ENCODE measurements at places on chromosomes 4 and X. TPM values are rescaled to one million over a fixed set of nuclear protein-coding genes. Genes with fewer than 3 reads are reported as not detected.

Gene KCNE5
- 1.3 TPM for total RNA-seq

Gene DMP1
- total RNA-seq = not detected

Gene USP17L19
- total RNA-seq = not detected

Gene GPR173
- 6.3 TPM for total RNA-seq

Gene HTR2C
- 1.7 TPM for total RNA-seq

Gene CYSLTR1
- total RNA-seq = not detected

DNA sequence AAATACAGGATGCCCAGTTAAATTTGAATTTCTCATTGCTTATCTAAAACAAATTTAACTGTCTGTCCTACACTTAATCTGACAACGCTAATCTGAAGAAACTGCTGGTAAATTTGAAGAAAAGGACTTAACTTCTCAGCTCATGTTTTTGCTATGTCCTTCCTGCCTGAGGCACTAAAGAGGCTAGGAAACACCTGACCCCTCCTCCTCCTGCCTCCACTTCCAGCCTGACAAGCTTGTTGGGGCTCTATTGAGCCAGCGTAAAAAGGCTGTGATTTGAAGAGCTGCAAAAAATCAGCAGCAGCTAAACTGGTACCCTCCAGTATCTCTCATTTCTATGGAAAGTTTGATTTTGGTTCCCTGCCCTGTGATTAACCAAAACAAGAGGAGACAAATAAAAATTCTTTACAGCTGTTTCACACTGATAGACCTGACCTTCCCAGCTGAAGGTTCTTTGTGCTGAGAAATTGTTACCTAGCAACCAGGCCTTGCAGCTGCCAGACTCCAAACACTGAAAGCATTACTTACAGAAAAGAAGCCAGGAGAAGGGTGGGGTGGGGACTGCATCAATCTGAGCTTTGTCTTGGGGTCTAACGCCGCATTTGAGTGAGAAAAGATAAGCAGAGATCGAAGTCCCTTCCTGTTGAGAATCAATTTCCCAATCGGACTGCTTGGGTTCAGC, 35.0 kb downstream of the DCX start:
- peak; percentile 76 for DNase-seq

DNA sequence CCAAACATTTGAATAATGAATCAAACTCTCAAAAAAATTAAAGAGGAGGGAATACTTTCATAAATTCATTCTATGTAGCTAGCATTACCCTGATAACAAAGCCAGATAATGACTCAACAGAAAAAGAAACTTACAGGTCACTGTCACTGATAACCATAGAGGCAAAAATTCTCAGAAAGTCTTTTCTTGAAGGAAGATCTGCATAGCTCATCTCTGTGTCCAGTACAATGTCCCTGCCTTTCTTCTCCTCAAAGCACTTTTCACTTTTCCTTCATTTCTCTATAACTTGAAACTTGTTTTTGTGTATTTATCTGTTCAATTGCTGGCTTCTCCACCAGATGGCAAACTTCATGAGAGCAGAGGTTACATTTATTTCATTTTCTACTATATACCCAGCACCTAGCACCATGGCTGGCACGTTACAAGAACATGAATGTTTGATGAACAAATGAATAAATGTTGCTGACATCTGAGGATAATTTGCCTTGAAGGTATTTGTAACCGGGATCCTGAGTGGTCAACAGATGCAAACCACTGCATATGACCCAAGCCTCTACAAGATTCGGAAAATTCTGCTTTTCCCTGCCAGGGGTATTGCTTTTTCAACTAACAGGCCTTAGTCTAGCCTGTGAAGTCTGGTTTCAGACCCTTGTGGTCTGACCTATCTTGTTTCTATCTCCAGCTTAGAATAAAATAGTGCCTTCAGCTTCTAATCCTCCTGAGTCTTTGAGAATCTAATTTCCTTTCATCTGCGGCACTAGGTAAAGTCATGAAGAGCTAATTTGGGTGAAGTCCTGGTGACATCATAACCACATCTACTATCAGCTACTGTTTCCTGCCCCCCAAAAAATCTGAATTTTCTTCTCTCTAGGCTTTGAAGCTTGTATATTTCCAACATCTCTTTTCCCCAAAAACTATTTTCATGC, 52.5 kb upstream of the ANTXR2 start:
- no peak for DNase-seq

DNA sequence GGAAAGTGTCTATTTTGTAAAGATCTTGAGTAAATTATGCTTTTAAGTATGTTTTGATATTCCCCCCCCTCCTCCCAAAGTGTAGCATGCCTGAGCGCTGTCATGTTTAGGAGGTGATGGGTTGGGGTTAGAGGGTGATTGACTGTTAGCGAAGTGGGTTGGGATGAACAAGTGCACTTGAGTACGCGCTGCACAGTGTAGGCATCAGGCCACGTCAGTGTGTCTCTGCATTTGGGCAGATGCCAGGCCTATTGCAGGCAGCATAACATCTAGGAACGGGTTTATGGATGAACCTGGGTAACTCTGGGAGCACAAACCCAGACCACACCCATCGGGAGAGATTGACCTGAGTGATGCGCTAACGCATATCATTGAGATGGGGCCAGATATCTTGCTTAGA, 111.2 kb downstream of the TBL1X start:
- no peak for DNase-seq

- no peak for DNase-seq
Measured at GRCh38 chr4:7766086-7766485, 173.6 kb downstream of the AFAP1 start.

- peak; percentile 6 for DNase-seq
Measured at GRCh38 chr4:86950831-86951525, 16.2 kb downstream of the AFF1 start.

DNA sequence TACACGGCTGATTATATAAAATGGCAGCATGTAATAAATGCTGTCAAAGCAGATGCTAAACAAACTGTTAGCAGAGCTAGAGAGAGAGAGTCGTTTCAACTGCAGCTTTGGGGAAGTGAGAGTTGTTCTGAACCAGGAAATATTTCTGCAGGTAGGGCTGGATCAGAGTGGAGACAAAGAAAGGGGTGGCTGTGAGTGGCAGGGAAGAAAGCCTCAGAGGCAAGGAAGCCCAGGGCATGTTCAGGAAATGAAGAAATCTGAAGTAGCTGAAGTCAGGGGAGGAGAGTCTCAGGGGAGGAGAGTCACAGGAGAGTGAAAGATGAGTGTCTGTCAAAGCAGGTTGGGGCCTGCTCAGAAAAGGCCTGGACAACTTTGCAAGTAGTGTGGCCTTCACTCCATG, 48.4 kb upstream of the RPS6KA3 start:
- no peak for DNase-seq

DNA sequence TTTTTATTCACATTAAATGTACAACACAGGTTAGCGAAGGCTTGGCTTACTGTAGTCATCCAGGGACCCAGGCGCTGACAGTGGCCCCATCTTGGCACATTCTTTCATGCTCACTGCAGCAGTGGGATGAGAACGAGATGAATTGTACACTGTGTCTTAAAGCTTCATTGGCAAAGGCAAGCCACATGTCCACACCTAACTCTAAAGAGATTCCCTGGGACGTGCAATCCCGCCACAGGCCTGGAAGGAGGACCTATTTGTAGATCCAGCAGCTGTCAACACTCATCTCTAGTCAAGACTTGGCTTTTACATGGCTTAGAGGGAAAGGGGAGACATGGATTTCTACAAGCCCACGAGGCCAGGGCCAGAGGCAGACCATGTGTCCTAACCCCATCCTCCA, 16.1 kb upstream of the CXCR3 start:
- no peak for DNase-seq

- peak; percentile 58 for DNase-seq
Measured at GRCh38 chr4:95547715-95548471, 880 bp downstream of the UNC5C start.

DNA sequence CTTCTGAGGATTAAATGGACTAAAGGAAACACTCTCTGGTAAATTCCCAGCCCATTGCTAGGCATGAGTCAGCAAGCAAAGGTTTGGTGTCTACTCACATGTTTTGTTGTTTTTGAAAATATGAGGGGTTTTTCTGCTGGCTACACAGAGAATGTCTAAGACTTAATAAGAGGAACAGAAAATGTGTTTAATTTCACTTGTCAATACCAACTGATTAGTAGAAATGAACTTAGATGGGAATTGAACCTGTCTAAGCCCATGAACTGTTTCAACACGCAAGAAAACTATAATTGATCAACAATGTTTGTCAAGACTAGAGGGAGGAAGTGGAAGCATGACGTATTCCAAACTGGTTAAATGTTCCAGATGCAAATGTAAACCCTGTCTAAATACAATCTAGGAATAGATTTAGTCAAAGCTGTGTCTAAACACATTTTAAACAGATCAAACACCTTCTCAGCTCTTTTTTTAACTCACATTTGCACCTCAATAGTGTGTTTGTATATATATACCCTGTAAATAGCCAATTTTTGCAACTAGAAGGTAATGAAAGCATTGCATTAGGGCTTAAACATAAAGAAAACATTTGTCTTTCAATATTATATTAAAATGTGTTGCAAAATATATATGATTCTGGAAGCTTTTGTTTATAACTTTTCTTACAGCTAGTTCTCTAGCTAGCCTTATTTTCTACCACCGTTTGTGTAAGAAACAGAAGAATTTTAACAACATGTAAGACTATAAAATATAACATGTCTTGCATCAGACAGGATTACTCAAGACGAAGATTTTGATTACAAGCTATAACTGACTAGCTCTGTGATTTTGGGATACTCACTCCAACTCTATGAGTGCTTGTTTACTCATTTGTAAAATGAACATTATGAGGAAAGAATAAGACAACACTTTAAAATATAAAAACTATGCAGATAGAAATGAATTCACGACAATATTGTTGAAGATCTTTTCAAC, 607.8 kb downstream of the FSTL5 start:
- no peak for DNase-seq

DNA sequence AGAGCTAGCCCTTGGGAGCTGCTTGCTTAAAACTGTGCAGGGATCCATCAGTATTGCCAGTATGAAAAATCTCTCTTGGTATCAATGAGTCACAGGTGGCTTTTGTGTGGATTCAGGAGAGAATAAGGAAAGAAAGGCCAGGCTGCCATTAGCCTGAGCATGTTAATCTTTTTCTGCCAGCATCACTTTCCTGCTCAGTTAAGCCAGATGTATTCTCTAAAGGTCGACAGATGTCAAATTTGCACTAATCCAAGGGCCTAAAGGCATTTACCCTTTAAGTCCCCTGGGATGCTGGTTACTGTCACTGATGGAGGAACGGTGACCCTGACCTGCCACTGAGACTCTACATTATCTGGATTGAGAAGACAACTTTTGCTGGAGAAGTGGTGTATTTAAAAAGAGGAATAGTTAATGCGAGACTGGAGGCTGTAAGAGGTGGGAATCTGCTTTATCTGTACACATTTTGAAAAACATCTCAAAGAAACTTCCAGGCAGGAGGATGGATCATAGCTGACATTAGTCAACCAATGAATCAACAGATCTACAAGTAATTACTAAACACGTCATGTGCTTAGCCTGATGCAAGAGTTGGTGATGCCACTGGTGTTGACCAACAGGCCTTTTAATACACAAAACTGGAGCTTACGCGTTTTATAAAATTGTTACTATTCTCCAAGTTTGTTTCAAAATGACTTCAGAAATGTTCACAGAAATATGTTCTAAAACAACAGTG, 241.4 kb upstream of the ANXA3 start:
- peak; percentile 53 for DNase-seq

DNA sequence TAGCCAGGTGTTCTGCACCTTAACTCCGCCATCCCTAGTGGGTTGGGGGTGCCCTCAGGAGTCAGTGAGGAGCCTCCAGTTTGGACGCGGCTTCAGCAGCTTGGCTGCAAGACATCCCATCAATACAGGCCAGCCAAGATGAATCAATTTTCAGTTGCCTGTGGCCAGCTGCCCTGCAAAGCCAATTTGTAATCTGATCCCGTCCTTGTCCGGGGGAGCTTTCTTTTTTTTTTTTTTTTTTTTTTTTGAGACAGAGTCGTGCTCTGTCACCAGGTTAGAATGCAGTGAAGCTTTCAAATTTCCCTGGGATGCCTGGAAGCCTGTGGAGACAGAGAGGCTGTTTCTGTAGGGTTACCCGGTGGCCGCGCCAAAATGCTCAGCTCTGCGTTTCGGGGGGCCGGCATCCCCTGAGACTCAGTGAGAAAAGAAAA, 192.5 kb downstream of the ASMT start:
- peak; percentile 84 for DNase-seq

- DNase-seq = peak; percentile 59
Measured at GRCh38 chrX:48971249-48972219, at the start of gene KCND1. Gene KCND1, minus strand, starts transcription at chrX:48971844. Its CDS starts 1,573 bp downstream, at chrX:48970271.

DNA sequence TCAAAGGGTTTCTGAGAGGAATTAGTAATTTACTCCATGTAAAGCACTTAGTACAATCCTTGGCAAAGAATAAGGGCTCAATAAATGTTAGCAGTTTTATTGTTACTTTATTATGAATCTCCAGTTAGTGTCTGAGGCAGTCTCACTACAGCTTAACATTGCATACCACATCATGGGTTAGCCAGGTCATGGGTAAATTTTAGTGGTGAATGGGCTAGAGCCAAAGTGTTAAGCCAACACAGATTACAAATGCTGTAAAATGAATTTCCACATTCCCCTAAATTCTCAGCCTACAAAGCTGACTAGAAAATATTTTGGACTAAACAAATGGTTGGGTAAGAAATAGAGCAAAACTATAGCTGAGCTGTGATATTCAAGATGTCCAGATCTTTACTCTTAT, 72.4 kb downstream of the NRK start:
- no peak for DNase-seq

- DNase-seq = peak; percentile 71
Measured at GRCh38 chr4:74531963-74532794, 87.2 kb downstream of the AREG start.

DNA sequence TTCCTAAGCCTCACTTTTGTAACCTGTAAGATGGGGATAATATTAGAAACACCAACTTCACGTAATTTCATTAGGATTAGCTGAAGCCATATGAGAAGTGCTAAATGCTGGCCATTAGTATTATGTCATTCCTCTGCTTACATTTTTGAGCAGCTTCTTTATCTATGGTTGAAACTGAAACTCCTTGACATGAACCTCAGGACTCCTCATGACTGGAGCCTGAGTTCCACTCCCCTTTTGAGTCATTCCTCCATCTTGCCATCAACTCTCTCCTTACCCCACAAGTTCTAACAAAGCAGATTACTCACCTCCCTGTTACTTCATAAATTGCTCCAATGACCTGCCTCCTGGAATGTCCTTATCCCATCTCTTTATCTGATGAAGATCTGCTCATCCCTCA, 123.2 kb upstream of the KCNIP4 start:
- DNase-seq = no peak

DNA sequence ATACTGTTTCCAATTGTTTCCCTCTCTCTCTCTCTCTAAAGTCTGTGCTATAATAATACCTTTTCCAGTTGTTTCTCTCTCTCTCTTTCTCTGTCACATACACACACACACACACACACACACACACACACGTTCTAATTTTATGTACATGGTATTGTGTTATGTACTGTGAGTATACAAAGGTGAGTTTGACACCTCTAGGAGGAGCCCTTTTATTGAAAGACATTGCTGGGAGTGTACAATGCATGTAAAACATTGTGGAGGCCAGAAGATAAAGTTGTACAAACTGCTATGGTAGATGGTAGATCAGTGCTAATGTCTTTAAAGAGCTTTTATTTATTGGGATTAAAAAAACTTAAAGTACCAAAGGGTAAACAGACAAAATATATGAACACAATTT, 53.6 kb downstream of the BLTP1 start:
- no peak for DNase-seq

- DNase-seq = no peak
Measured at GRCh38 chr4:60081839-60082238, 1118.3 kb upstream of the ADGRL3 start.

GRCh38 chrX:19875050-19875431, 12.4 kb downstream of the SH3KBP1 start:
- no peak for DNase-seq

- no peak for DNase-seq
Measured at GRCh38 chr4:71468116-71468710, 129.4 kb downstream of the SLC4A4 start.

Measured in neural progenitor cell (in vitro differentiated cells).